ENCODE measurements at places on chromosomes 1 and 21. TPM values are rescaled to one million over a fixed set of nuclear protein-coding genes. Genes with fewer than 3 reads are reported as not detected.

Gene ANKRD35
- total RNA-seq: 0.85 TPM

Gene GPR37L1
- not detected for total RNA-seq

Gene MSH4
- 0.38 TPM for total RNA-seq

Gene ZYG11B
- total RNA-seq: 36.8 TPM

Gene PEAR1
- total RNA-seq: 9.2 TPM

Gene LINGO4
- total RNA-seq: not detected

Gene TRAF5
- 5.2 TPM for total RNA-seq

Gene LEFTY1
- total RNA-seq: not detected

Gene SMPDL3B
- 0.28 TPM for total RNA-seq

Gene TRAF3IP3
- total RNA-seq: not detected

Gene GOLT1A
- total RNA-seq: not detected
